Activated CD4-positive, alpha-beta T cell treated with anti-CD3 and anti-CD28 coated beads, Interleukin-10, Interleukin-2, amounts not matched to agents 100 ng/mL and 50 ng/mL, durations not matched to agents 16 hours and 8 hours (primary cell): ENCODE measurements at places on chromosomes 7 and 10.

DNA sequence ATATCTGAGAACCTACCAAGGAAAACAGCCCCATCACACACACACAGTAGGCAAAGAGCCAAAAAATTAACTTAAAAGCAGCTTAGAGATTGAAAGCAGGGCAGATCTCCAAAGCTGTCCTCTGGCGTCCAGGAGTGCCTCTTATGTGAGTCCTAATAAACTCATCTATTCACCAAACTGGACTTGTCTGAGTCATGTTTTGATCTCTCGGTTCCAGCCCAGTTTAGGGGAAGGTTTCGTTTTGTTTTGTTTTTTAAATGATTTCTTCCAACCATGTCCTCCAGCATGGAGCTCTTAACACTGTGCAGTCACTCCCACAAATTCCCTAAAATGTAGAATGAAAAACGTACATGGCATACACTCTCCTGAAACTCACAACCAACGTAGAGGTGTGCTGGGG, 6.7 kb upstream of the PRSS37 start:
- DNase-seq = no peak

DNA sequence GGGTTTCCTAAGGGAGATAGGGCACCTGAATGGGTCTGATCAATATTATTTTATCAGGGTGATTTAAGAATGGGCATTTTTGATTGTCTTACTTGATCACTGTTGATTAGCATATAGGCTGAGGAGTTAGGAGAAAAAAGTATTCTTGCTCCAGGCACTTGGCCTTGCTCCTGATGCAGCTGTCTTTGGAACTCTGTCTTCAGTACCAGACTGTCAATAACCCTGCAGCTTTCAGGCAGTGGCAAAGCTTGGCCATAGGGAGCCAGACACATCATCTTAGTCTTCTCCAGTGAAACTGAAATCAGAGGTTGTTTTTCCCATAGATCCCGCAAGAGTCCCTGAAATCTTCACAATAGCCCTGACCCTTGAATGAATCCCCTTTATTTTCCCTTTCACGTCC, 47.2 kb downstream of the EXOC4 start:
- DNase-seq = no peak

GRCh38 chr7:139886899-139887298, 57.8 kb downstream of the TBXAS1 start:
- DNase-seq = no peak

- no peak for DNase-seq
These were observed 1.2 kb downstream of the CFAP69 start for GRCh38 chr7:90246171-90246570.

- no peak for DNase-seq
These were observed 228.5 kb downstream of the SLC25A13 start for GRCh38 chr7:96093435-96093834.

DNA sequence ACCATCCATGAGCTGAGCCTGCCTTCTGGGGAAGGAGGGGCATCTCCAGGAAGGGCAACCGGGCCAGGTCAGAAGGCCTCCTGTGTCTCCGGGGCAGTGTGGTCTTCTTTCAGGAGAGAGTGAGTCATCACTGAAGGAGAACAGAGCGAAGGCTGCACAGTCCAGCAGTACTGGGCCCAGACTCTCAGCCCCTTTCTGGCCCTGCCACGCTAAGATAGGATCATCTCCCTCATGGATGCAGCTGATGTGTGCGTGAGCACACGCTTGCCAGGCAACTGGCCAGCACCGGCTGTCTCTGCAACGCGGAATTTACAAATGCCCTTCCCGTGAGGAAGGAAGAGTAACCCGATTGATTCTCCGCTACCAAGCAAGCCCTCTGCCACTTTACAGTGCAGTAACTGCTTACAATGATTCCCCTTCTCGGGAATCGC, 328.2 kb downstream of the TNS3 start:
- DNase-seq = no peak

DNA sequence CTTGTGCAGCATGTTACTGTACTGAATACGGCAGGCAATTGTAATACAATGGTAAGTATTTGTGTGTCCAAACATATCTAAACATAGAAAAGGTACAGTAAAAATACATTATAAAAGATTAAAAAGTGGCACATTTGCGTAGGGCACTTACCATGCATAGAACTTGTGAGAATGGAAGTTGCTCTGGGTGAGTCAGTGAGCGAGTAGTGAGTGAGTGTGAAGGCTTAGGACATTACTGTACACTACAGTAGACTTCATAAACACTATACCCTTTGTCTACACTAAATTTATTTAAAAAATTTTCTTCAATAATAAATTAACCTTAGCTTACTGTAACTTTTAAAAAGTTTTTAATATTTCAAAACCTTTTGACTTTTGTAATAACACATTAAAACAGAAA, 37.5 kb downstream of the BPGM start:
- DNase-seq = no peak

GRCh38 chr10:19426034-19426433, 377.4 kb downstream of the MALRD1 start:
- DNase-seq = no peak

DNA sequence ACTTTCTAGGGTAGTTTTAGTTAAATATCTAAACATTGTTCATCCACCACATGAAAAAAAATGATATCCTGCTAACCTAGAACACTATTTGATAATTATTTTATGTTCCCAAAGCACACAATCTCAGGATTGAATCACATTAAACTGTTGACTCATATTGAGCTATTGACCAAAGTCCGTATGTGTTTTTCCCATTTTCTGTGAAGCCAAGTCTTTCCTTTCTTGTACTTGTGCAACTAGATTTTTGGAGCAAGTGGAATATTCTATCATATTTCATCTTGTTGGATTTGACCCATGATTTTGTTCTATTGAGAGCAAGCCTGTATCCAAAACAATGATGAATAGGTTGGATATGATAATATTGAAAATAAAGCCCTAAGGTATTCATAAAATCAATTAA, 164.6 kb downstream of the SKAP2 start:
- DNase-seq = no peak

GRCh38 chr7:155590215-155591018, 44.1 kb upstream of the CNPY1 start:
- peak; percentile 34 for DNase-seq

DNA sequence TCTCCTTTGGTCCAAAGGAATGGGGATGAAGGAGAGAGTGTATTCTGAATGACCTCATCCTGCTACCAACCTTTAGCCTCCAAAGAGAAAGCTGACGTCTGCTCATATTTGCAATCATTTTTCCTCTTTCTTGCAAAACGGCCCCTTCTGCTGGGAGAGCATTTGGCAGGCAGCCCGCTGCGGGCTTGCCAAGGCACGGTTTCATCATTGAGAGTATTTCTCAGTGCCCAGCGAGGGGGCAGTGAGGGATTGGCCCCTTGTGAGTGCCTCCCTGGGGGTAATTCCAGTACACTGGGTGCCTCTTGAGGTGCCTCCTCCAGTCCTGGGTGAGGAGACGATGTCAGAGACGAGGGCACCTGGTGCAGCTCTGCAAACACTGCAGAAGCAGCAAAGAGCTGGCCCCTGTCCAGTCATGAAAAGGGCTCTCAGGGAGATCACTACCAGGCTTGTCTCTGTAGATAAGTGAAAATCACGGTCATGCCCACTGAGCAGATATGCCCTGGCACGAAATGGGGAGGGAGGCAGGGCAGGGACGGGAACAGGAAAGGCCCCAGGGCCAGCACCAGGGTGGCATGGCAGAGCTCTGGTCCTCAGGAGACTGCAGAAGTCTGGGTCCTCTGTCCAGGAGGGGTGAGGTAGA, 48.7 kb upstream of the SHH start:
- no peak for DNase-seq

DNA sequence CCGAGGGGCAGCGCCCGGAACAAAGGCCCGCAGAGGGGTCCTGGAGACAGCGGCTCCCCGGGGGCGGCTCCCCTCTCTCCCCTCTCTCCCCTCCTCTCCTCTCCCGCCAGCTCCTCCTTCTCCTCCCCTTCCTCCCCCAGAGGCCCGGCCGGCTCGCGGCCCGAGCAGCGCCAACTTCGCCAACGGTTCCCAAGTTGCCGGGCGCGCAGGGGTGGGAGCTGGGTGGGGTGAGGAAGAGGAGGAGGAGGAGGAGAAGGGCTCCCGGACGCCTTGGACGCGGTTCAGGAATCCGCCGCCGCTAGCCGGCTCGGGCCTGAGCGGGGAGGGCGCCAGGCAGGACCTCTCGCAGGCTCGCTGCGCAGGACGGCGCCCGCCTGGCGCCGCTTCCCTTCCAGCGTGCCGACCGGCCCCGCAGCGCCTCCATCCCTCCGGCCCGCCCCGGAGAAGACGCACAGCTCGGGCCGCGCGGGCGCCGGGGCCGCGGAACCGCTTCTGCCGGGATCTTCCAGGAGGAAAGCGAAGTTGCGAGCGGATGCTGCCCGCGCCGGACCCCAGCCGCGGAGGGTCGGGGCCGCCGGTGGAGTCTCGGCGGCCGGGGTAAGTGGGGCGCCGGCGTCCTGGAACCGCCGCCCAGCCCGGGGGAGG, at the start of gene CHST3:
TSS of gene CHST3 (plus strand) at position 298 of the 645 bp plus-strand sequence. CDS start 41,448 bp downstream, outside the sequence.
- DNase-seq = no peak

DNA sequence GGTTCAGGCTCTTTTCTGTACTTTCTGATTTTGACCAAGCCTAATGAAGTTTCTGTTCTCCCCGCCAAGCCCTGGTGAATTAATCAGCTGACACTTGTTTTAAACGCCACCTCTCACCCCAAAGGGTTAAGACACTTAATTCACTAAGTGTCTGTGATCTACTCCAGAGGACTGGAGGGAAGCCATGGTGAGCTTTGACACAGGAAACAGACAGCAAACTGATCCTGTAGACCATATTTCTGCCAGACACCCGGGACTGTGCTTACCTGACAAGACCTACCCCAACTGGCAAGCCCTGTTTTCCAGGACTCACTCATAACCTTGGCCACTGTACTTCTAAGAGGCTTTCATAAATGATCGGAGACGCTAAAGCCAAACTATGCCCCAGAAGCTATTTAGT, 126.0 kb downstream of the STRA8 start:
- no peak for DNase-seq

DNA sequence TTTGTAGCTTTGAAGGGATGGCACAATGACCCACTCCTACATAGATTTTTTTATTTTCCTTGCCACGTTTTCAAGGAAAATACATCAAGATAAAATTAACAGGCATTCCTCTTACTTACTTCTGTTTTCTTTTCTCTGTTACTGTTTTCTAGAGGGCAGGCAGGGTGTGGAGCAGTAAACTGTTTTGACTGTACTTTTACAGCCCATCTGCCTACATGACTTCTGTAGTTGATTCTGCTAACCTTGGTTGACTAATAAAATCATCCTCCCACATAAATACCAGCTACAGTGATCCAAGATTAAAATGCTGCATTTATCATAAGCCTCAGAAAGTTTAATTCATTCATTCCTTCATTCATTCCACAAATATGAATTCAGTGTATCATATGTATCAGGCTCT, 158.5 kb downstream of the TRIL start:
- no peak for DNase-seq

- peak; percentile 64 for DNase-seq
These were observed 69.0 kb upstream of the VOPP1 start for GRCh38 chr7:55641273-55641691.

DNA sequence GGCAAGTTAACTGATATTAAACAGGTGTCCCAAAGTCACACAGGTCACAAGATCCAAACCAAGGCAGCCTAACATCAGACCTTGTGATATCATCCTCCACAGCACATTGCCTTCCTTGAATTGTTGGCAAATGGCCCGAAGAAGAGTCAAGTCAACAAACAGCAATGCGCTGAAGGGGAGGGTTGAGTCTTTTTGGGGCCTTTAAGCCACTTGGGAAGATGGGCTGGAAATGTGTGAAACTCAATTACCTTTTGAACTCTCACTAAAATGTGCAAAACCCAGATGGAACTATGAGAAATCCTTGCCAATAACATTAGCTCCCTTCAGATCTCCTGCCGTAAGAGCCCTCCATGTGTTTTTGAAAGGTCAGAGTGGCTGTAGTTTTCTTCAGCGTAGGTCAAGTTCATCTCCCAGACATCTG, 47.9 kb upstream of the STK17A start:
- no peak for DNase-seq

- no peak for DNase-seq
These were observed 147.7 kb upstream of the SLC26A5 start for GRCh38 chr7:103593691-103594090.

GRCh38 chr7:101138213-101138870, 11.4 kb downstream of the SERPINE1 start:
- peak; percentile 93 for DNase-seq

DNA sequence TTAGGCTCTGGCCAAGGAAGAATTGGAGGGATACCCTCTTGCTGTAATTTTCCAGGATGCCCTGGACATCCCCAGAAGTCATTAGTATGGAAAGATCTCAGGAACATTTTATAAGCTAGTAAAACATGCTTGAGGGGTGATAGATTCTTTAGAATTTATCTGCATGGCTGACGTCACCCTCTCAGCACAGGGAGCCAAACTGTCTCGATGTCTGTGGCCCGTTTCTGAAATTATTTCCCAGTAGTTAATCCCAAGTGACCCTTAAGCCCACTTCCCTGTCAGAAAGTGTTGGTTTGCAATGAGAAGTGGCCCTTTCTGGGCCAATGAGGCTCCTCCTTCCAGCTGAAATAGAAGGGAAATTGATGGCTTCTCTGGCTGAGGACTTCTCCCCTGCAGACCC, 184.5 kb upstream of the BMPER start:
- DNase-seq = no peak

DNA sequence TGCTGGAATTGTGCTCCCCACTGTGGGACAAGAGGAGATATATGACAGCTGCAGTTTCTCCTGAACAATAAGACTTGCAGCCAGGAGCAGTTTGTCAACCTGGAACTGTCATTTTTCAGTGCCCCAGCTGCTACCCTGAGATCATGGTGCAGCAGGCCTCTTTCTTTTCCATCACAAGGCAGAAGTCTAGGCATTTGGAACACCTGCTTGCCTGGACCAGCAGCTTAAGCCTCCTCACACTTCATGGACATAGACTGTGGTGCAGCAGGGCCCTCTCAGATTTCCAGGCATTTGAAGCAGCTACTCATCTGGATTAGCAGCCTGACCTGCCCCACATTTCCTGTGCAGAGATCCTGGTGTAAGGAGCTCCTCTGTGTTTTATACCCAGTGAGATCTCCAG, 450.7 kb upstream of the TEX47 start:
- DNase-seq = no peak

GRCh38 chr10:29860166-29860565, 199.2 kb downstream of the JCAD start:
- DNase-seq = peak; percentile 1

DNA sequence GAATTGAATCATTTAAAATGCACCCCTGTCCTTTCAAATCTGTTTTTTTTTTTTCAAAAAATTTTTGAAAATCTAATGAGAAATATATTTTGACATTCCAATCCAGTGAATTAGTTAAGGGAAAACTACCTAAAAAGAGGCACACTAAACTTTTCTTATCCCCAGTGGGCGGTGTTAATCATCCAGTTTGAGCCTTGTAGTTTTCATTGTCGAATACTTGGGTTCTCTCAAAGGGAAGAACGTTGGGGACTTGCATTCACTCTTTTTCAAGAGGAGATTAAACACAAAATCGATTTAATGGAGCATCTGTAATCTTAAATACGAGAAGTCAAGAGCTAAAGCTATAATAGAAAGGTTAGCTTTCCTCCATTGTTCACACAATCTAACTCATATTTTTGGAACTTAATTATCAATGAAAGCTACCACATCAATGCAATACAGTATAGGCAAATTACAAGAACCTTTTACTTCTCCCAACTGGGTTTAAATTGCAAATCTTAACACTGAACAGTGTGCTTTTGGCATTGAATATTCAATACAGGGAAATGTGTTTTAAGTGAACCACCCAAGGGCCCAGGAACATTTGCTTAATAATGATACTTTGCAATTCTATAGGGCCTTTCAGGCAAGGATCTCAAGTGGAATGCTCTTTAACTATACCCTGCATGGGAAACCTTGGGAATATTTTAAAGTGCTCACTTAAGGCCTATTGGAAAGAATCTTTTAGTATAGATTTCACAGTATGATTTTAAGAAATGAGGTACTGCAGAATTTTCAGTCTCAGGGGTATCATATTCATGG, 13.1 kb upstream of the SP8 start:
- no peak for DNase-seq
